ENCODE measurements at places on chromosomes 4 and X. TPM values are rescaled to one million over a fixed set of nuclear protein-coding genes. Genes with fewer than 3 reads are reported as not detected.
A peak's percentile ranks its signal among the peaks of the same experiment; 100 is the strongest.

PABPC1L2A gene
- total RNA-seq: not detected

SHROOM4 gene
- not detected for total RNA-seq

PRKG2 gene
- total RNA-seq: 0.23 TPM

F8A3 gene
- 9.3 TPM for total RNA-seq

SOD3 gene
- not detected for total RNA-seq

MSANTD1 gene
- 1.0 TPM for total RNA-seq

PABPC5 gene
- total RNA-seq: not detected

TRIM75 gene
- total RNA-seq: not detected

ATOH1 gene
- total RNA-seq: not detected

TXK gene
- 63.6 TPM for total RNA-seq

DNA sequence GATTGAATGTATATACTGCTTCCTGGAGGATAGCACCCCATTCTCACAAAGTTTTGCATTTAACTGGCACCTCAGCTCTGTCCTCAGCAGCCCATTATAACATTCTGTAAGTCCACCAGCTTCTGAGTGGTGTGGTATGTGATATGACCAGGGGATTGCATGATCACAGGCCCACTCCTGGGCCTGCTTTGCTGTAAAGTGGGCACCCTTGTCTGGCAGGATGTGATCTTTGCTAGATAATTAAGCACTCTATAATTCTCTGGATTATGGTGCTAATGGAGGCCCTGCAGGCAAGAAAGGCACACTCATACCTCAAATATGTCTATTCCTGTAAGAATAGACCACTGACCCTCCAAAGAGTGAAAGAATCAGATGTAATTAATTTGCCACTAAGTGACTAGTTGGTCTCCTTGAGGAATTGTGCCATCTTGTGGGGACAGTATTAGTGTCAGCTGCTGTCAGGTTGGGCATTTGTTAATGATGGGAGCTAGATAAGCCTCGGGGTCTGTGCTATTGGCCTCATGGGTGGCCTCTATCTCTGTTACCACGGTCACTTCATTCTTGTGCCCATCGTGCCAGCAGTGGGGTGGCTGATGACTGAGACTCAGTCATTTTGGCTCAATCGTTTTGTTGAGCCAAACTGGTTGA, 2.2 kb upstream of the CFI start:
- DNase-seq: peak; percentile 33

GRCh38 chr4:109389369-109390114, 44.1 kb upstream of the SEC24B start:
- no peak for DNase-seq

- no peak for DNase-seq
These were observed 177.7 kb upstream of the PPARGC1A start for GRCh38 chr4:24067367-24068193.

- DNase-seq: no peak
These were observed 30.0 kb downstream of the OTUD6A start for GRCh38 chrX:70092247-70092646.

GRCh38 chr4:168994958-168995357, 15.1 kb downstream of the CBR4 start:
- DNase-seq: no peak

GRCh38 chr4:110454441-110454840, 21.5 kb upstream of the ENPEP start:
- DNase-seq: no peak

DNA sequence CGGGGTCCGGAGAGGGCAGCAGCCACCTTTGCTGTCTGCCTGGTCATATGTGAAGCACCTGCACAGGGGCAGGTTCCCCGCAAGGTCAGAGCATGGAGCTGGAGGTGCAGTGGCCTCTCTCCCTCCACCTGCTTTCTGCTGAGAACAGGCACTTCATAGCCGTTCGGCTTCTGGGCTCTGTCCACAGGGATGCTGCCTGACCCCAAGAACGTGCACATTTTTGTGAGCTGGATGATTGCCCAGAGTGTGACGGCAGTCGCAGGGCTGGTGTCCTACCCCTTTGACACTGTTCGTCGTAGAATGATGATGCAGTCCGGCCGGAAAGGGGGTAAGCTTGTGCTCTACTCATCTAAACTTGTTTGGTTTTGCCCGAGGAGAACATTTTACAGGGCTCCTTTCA, 2.5 kb downstream of the SLC25A4 start:
- peak; percentile 17 for DNase-seq

- DNase-seq: no peak
These were observed 38.6 kb upstream of the STX18 start for GRCh38 chr4:4580494-4580893.

- DNase-seq: no peak
These were observed 3.9 kb downstream of the MAMLD1 start for GRCh38 chrX:150366951-150367545.

DNA sequence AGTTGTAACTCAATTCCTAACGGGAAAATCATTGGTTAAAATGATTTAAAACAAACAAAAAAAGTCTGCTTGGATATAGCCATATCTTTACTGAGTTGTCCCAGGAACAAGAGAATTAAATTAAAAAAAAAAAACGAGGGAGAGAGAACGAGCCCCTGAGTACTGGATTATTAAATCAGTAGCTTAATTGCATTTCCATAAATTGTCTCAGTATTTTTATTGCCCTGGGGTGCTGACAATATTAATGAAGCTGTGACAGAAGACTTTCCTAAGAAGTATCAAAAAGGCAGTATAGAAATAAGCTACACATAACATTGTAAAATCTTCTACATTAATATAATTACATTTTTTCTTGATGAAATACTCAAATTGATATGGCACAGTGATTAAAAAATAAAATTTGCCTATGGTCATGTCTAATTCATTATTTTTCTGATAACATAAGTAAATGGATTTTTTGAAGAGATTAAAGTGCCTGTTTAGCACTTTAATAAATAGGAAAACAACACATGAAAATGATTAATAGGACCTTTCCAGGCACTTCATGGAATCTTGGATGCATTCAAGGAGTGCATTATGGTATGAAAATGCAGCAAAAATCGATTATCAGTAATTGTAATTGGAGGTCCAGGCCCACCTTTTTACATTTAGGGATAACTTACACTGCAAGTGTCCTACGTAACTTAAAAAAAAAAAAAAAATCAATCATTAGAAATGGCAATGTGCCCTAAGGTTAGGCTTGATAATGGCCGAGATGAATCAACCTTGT, 2233.4 kb downstream of the ARAP2 start:
- no peak for DNase-seq

DNA sequence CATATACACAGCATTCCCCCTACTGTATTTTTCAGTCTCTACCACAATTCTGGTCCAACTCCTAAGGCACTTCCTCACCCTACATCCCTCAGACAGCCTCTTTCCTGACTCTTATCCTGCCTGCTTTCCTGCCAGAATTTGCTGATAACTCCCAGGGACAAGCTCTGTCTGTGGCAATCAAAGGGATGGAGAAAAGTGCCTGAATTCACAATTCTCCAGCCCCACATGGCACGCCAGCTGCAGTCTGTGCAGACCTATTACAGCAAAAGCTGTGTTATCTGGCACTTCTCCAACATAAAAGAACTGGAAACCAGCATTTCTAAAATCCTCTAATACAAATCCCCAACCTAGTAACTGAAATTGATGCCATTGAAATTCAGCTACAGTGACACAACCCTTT, 404.8 kb downstream of the KLHL13 start:
- DNase-seq: no peak

DNA sequence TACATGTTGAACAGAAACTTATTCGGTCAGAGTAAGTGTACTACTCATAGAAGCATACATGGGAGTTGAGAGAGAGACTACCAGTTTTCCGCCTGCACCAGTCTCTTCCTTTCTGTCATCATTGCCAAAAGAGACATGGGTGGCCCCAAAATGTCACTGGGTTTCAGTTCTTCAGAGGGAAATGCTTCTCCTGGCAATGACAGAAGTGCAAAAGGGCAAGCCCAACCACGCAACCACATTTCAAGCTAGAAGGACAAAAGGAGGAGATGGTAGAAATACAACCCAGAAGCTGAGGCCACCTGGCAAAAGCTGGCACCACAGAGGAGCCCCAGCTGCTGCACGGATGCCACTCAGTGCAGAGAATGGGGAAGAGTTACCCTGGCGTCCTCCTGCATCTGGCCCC, 320.1 kb downstream of the BCOR start:
- DNase-seq: peak; percentile 33

DNA sequence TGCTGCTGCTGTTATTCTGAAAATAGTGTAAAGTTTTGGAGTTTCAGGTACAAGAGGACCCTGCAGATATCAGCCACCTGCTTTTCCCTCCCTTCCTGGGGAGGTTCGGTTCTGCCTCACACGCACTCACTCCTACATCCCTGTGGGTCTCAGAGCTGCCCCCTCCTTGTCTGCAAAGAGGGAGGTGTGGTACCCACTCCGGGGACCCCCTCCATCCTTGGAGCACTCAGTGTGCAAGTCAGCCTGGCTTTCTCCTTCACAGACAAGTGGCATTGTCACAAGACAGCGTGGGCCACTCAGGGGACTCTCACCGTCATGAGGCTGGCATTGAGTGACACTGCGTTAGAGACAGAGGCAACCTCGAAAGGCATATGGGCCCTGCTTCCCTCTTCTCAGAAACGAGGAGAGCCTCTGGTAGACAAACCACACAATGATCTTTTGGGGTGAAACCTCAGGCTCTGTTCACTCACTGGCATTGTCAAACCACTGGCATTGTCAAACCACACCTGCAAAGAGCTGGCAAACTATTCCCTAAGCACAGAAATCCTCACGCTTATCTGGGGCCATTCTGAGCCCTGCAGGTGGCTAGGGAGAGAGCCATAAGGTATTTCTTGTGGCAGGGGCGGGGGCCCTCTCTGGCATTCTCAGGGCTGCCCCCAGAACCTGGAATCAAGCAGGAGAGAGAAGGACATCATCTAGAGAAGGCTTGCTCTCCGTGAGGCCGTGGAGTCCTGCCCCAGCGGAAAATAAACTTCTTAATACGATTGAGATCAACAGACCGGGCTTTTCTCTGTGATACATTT, 285.0 kb downstream of the SHOX start:
- peak; percentile 64 for DNase-seq

DNA sequence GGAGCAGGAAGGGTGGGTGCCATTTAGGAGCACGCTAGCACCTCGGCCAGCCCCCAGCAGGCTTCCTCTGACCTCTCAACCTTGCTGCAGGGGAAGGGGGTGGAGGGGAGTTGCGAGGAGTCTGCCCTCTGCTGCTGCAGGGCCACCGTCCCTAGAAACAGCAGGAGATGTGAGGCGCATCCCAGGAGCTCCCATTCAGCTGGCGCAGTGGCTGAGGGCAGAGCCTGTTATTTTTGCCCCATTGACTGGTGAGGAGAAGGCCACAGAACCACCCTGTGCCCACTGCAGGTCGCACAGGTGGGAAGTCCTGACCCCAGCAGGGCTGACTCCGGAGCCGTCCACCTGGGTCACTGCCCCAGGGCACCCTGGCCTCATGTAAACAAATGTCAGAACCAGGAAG, 8.0 kb downstream of the PDE6B start:
- no peak for DNase-seq

GRCh38 chrX:64169988-64170387, 35.5 kb downstream of the AMER1 start:
- no peak for DNase-seq

Data from activated CD8-positive, alpha-beta T cell treated with anti-CD3 and anti-CD28 coated beads, Interleukin-2, amount 10 ng/mL, durations not matched to agents 7 days and 5 days (primary cell).